Foreskin fibroblast (primary cell): ENCODE measurements at places on chromosomes 2 and 18.
A peak's percentile ranks its signal among the peaks of the same experiment; 100 is the strongest.

DNA sequence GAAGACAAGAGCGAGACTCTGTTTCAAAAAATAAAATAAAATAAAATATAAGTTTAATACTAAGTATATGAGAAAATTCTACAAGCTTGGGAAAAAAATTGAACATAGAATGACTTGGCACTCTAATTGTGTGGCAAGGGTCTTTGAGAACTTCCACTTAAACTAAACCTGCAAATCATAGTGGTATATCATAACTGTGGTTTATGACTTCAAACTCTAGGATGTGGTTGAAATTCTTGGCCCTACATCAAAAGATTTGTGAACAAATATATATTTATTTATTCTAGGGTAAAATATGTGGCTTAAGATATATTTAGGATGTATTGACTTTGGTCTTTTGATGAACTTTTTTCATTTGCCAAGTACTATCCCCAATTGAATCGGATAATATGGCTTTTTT lies 3.1 kb upstream of the FAM171B start:
- DNase-seq, result no peak

DNA sequence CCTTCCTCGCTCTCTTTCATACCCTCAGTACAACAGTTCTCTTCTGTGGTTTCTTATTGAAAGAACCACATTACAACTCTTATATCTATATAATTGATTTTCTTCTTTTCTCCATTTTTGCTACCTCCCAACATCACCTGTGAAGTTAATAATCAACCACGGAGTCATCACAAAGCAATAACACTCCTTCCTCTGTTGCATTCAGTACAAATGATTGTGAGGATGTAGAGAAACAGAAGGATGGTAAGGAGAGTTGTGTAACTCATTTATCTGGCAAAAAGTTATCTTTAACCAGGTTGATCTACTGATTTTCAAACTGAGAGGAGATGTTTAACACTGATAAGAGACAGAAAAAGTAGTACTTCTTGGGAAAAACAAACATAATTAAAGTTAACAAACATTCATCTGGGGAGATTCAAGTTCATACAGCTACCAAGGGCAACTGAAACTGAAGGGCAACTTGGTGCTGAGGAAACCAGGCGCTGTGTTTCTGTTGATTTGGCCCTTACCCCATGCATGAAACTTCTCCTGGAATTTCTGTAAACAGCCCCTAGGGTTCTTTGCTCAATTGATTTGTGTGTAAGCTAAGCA lies 14.2 kb downstream of the IDH1 start:
- no peak for DNase-seq

DNA sequence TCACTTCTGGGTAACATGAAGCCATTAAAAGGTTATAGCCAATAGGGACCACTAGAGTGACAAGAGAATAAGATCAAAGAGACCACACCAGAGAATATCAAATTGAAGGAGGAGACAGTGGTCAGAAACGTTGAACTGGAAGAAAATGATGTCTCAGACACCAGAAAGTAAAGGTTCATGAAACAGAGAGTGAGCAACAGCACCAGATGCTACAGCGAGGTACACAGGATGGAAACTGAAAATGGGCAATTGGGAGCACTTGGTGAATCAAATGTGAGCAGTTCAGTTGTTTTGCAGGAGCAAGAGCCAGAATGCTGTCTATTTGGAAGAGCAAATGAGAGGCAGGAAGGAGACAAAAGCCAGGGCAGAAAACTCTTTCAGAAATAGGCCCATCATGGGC lies 162.6 kb downstream of the SS18 start:
- no peak for DNase-seq

DNA sequence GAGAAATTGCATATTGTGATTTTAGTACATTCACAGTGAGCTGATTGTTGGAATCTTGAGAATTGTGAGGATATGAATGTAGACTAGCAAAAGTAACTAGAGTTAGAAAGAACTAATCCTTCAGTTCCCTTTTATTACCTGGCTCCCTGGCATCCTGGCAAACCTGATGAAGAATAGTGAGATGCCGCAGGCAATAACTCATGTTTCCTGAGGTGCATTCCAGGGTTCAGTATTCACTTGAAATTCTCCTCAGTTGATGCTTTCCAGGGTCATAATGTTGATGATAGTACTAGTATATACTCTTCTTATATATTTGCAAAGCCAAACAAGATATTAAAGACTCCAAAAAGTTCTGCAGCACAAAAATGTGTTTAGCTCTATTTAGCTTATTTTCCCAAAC lies 432.1 kb upstream of the CELF4 start:
- DNase-seq, result no peak

DNA sequence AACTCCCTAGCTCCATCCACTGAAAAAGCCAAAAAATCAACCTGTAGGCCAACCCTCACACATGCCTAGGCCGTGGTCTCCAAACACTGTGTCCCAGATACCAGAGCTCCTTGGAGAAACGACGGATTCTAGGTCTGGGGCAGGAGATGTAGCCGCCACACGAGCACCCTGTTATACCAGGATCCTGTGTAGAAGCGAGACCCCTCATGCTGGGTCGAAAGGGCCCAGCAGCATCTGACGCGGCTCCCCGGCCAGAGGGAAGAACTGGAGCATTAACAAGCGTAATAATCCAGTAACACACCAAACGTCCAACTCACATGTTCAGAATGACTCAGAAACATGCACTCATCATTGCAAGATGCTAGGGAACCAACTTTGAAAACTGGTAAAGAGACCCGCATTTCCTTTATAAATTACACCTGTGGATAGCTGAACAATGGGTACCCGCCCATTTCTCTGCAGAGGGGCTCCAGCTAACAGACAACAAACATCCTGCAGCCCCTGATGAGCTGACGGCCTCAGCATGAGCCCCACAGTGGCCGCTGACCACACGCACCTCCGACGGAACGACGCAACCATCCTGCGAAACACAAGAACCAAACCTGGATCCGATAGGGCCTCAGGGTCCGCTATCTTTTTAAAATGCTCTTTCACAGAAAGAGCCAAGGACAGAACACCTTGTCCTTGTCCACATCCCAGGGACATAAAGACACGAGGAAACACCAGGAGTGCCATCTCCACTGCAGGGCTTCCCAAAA lies 14.2 kb downstream of the SLC66A2 start:
- DNase-seq, result no peak

- DNase-seq, result no peak
Measured at GRCh38 chr2:197870137-197870536, 65.7 kb downstream of the PLCL1 start.

GRCh38 chr2:183490489-183490888 lies 366.2 kb downstream of the NUP35 start:
- no peak for DNase-seq

- peak; percentile 73 for DNase-seq
Measured at GRCh38 chr2:46748735-46749531, 166.7 kb downstream of the MCFD2 start.

GRCh38 chr2:174634130-174635014 lies 36.8 kb upstream of the WIPF1 start:
- DNase-seq, result no peak

- DNase-seq, result peak; percentile 67
Measured at GRCh38 chr18:61896757-61897156, 4.0 kb upstream of the RNF152 start.

- peak; percentile 35 for DNase-seq
Measured at GRCh38 chr2:215487002-215487372, 51.1 kb upstream of the FN1 start.

GRCh38 chr2:64250063-64250462 lies 105.8 kb upstream of the PELI1 start:
- no peak for DNase-seq

- DNase-seq, result no peak
Measured at GRCh38 chr2:150165442-150165841, 322.0 kb downstream of the RND3 start.

- DNase-seq, result no peak
Measured at GRCh38 chr2:62486439-62486765, 19.6 kb downstream of the TMEM17 start.

- DNase-seq, result no peak
Measured at GRCh38 chr2:38093527-38094165, 17.7 kb upstream of the CYP1B1 start.

DNA sequence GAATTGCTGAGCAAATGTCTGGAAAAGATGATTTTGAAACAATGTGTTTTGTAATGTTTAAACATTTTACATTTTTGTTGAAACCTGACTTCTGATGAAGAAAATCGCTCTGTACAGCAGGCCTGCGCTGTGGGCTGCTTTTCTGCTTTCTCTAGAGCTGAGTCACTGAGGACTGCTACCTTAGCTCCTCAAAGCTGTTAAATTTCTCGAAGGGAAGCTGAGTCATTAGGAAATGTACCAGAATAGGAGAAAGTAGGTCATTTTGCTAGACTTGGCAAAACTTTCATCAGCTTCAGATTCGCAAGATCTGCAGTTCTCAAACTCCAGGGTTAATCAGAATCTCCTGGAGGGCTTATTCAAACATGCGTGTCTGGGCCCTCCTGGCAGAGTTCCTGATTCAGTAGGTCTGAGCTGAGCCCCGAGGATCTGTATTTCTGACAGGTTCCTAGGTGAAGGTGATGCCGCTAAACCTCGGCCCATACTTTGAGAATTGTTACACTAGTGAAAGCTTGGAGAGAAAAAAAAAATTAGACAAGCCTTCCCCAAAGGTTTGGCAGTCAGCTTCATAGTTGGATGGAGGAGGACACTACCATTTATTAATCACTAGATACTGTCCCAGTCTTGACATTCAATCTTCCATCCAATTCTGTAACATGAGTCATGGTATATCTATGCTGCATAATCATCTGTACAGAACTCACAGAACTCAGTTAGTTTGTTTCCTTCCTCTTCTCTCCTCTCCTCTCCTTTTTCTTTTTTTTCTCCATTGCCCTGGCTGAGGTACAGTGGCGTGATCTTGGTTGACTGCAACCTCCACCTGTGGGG lies 297.6 kb downstream of the PARD3B start:
- DNase-seq, result peak; percentile 91

GRCh38 chr2:95315801-95316411 lies 18.8 kb downstream of the KCNIP3 start:
- DNase-seq, result peak; percentile 92

GRCh38 chr18:3985020-3985419 lies 470.1 kb downstream of the DLGAP1 start:
- DNase-seq, result no peak

DNA sequence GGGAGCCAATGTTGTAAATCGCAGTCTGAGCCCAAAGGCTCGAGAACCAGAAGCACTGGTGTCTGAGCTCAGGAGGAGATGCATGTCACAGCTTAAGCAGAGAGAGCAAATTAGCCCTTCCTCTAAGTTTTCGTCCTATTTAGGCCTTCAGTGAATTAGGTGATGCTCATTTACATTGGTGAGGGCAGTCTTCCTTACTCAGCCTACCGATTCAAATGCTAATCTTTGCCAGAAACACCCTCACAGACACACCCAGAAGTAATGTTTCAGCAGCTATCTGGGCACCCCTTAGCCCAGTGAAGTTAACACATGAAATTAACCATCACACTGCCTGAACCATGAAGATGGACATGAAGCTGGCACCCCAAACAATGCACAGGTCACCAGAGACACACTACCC lies 385.1 kb downstream of the STK39 start:
- no peak for DNase-seq

- no peak for DNase-seq
Measured at GRCh38 chr18:10367836-10368235, 86.6 kb upstream of the APCDD1 start.
